ENCODE measurements at places on chromosomes 2 and 18. TPM values are rescaled to one million over a fixed set of nuclear protein-coding genes. Genes with fewer than 3 reads are reported as not detected.

Gene ASXL2
- 25.5 TPM for total RNA-seq

Gene GTF2A1L
- total RNA-seq = not detected

Gene SLC23A3
- total RNA-seq = 1.5 TPM

Gene TMEM185B
- 22.4 TPM for total RNA-seq

Gene ST8SIA5
- 0.79 TPM for total RNA-seq

Gene TBR1
- 0.09 TPM for total RNA-seq

Gene SIGLEC15
- not detected for total RNA-seq

Gene IL37
- not detected for total RNA-seq

Gene COL4A4
- 0.16 TPM for total RNA-seq

Gene SLC8A1
- 4.7 TPM for total RNA-seq

Gene GAREM1
- 11.0 TPM for total RNA-seq

Gene ACMSD
- not detected for total RNA-seq

Gene NPPC
- 16.5 TPM for total RNA-seq

Gene KYNU
- total RNA-seq = 0.26 TPM

Gene TMEM178A
- 12.0 TPM for total RNA-seq

Gene UGT1A5
- total RNA-seq = not detected

Gene GATA6
- not detected for total RNA-seq

Gene DNAJC5G
- not detected for total RNA-seq

Gene NT5DC4
- total RNA-seq = not detected

Gene TMEM169
- 34.8 TPM for total RNA-seq

Gene KCNG3
- total RNA-seq = 0.07 TPM

Gene DNAH7
- 1.5 TPM for total RNA-seq

Gene UCN
- 1.6 TPM for total RNA-seq

Gene MPV17
- total RNA-seq = 84.5 TPM

Gene IL1A
- total RNA-seq = not detected

Measured in neural crest cell (in vitro differentiated cells).